Upper lobe of right lung (tissue), 1 donor: ENCODE measurements at places on chromosomes 2 and 18. TPM values are rescaled to one million over a fixed set of nuclear protein-coding genes. Genes with fewer than 3 reads are reported as not detected.

- no peak for DNase-seq
Measured at GRCh38 chr2:226079196-226079595, 679.7 kb downstream of the NYAP2 start.

DNA sequence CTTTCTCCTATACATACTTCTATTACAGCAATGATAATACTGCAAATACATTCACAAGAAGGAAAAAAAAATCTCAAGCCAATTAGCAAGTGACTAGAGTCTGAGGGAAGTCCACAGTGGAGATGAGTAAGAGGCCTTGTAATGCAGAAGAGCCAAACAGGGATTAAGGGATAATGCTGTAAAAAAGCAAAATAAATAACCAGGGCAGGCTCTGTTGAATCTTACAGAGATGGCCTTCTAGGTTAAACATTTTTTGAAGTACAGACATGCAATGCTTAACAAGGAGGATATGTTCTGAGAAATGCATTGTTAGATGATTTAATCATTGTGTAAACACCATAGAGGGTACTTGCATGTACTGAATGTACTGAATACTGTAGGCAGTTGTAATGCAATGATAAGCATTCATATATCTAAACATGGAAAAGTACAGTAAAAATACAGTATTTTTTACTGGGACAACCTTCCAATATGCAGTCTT, 122.1 kb upstream of the RMDN2 start:
- no peak for DNase-seq

- DNase-seq, result no peak
Measured at GRCh38 chr2:57809230-57809629, 237.4 kb upstream of the VRK2 start.

Gene FIGN
- 6.5 TPM for total RNA-seq

Gene SUMO1
- 75.6 TPM for total RNA-seq
